COR-L47 (cell line): ENCODE measurements at places on chromosomes 2 and 18.
A peak's percentile ranks its signal among the peaks of the same experiment; 100 is the strongest.

GRCh38 chr2:8923183-8923582 lies 80.3 kb downstream of the MBOAT2 start:
- DNase-seq: no peak

DNA sequence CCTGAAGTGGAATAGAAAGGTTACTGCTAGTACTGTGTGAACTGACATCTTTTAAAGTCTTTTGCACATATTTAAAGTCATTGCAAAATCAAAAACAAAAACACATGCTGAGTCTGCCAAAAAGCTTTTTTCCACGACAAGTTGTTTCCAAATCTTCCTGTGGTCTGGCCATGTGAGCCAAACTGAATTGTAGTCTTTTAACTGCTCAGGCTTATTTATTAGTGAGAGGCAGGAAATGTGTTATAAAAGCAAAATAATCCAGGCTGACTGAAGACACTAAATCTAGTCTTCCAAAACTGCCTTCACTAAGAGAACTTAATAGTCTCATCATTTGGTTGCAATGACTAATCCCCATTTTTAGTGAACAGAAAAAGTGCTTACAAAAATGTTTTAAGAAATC lies 2.3 kb downstream of the KRCC1 start:
- DNase-seq: no peak

DNA sequence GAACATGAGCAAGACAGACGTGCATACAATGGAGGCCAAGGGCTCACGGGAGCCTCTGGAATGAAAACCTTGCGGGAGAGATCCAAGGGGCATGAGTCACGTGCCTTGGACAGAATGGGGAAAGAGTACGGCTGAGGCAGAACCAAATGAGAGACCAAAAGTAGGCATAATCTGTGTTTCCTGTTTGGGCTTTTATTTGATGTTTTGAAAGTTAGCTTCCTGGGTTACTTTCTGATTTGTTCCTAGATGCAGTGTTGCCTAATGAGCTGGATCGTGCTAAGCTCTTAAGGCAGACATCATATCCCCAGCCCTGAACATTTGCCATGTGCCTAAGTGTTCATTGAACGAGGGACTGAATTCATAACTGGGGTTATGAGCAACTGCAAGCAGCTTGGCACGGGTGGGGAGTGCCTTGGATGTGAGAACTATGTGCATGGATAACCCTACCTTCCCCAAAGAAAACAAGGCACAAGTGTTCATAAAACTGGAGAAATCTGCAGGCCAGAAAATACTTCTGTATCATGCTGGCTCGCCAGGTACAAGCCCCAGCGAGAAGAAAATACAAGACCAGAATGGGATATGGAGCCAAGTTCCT lies 60.3 kb upstream of the RPL31 start:
- DNase-seq: no peak

DNA sequence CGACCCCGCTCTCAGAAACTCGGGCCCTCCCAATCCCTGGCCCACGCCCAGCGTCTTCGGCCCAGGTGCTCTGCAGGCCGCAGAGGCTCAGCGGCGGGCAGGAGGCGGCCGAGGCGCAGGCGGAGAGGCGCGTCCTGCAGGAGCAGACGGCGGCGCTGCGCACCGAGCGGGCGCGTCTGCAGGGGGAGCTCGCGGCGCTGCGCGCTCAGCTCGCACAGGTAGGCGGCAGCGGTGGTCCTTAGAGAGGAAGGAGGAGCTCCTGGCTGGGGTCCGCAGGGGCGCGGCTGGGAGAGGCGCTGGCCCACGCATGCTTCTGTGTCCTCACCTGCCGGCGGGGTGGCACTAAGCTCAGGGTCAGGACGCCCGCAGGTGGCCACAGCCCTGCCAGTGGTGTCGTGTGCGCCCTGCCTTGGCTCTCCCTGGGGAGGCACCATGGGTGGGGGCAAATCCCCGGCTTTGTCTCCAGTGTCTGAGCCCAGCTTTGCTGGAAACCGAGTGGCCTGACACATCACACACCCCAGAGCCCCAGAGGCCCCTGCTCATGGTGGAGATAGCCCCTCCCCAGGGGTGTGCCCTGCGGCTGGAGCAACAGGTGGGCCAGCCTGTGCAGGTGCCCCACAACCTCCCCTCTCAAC lies 14.9 kb upstream of the SNED1 start:
- peak; percentile 35 for DNase-seq

DNA sequence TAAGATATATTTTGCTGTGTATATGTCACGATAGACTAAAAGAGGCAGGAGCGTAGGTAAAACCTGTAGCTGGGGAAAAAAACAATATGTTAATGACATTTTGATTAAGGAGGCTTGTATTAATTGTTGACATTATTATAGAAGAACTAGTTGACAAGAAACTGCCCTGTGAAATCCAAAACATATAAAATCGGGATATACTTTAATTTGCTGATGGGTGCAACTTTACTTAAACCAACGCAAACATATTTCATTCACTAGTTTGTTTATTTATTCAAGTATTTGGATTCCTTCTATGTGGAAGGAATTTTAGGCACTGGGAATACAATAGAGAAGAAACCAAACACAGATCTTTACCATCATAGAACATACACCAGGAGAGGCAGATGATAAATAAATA lies 8.0 kb downstream of the WDR7 start:
- no peak for DNase-seq

- DNase-seq: no peak
Observed at GRCh38 chr2:173126819-173127218, 51.2 kb downstream of the MAP3K20 start.

GRCh38 chr2:205660521-205661124 lies 21.7 kb upstream of the NRP2 start:
- no peak for DNase-seq
